Stimulated activated naive CD4-positive, alpha-beta T cell (primary cell): ENCODE measurements at places on chromosomes 13 and 19.

DNA sequence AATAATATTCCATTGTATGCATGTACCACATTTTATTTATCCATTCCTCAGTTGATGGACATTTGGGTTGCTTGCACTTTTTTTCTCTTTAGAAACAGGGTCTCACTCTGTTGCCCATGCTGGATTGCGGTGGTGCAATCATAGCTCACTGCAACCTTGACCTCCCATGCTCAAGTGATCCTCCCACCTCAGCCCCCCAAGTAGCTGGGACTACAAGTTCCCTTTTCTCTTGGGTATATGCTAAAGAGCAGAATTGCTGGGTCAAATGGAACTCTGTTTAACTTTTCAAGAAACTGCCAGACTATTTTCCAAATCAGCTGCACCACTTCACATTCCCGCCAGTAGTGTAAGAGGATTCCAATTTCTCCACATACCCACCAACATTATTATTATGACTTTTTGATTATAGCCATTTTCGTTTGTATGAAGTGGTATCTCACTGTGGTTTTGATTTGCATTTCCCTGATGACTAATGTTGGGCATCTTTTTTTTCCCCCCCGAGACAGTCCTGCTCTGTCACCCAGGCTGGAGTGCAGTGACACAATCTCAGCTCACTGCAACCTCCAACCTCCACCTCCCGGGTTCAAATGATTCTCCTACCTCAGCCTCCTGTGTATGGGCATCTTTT, 7.6 kb upstream of the IPO5 start:
- DNase-seq, result no peak

DNA sequence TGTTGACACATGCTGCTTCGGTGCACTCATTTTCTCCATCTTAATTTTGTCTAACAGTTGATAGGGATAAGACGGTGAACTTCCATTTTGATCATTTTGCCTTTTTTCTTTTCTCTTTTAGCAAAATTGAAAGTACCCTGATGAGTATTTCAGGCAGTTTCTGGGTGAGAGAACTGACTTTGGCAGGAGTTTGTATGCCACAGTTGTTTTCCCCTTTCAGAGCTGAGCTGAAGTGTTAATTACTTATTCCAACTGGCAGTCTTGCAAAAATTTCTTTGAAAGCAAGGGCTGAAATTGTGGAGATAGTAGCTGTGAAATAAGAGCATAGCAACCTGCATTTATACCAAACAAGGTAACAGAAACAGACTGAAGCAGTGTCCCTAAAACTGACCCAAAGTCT, 180.2 kb downstream of the SLITRK5 start:
- DNase-seq, result no peak

GRCh38 chr19:35937345-35938281, 1.4 kb downstream of the LRFN3 start:
- DNase-seq, result no peak

- DNase-seq, result no peak
Measured at GRCh38 chr13:84630476-84630875, 748.2 kb upstream of the SLITRK1 start.

DNA sequence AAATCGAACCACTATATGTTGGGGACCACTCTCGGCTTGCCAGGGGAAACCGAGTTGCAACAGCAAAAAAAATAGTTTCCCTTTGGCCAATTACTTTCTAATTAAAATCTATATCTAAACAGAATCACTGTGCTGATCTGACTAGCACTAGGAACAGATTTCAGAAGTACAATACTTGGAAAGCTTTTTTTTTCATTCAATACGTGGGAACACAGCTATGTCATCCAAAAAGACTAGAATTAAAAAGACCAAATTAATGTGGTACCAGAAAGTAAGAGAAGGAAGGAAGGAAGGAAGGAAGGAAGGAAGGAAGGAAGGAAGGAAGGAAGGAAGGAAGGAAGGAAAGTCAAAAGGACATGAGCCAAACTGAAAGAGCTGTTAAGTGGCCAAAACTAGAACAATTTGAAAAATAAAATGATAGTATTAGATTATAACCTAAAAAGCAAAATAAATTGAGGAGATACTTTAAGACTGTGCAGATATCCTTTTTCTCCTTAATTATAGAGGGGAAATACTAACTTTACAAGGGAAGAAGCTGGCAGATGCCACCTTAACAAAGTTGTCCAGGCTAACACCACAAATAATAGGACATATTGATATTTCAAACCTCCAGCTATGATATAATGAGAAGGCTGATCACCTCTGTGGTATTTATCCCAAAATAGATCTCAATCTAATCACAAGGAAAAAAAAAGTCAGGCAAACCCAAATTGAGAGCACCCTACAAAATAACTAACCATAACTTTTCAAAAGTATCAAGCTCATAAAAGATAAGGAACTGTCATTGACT, 63.9 kb downstream of the DIAPH3 start:
- DNase-seq, result no peak

DNA sequence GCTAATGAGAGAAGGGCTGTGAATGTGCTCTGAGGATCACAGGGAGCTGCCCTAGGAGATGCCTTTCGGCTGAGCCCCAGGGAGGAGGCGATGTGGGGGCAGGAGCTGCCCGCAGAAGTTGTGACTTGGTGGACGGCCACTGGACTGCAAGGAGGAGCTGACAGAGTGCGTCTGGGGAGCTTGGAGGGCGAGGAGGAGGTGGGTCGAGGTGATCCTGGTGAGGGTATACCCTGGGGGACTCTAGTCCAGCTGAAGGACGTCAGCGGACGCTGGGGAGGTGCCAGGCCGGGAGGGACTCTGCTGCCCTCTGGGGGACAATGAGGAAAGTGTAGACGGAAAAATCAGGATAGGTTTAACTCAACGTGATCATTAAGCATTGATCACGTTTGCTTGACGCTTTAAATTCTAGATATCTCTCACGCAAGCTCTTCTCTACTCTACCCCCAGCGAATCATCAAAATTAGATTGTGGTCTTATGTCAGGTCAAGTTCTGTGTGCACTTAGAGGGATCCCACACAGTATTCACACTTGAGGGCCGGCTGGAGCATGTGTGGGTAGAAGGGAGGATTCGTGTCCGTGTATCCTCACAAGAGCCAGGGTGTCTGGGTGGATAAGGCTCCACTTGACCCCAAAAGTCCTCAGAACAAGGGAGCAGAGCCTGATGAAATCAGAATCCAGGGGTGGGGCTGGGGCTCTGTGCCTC, 3.3 kb upstream of the CEACAM7 start:
- peak; percentile 4 for DNase-seq

GRCh38 chr13:30750036-30750435, 14.7 kb downstream of the ALOX5AP start:
- no peak for DNase-seq

DNA sequence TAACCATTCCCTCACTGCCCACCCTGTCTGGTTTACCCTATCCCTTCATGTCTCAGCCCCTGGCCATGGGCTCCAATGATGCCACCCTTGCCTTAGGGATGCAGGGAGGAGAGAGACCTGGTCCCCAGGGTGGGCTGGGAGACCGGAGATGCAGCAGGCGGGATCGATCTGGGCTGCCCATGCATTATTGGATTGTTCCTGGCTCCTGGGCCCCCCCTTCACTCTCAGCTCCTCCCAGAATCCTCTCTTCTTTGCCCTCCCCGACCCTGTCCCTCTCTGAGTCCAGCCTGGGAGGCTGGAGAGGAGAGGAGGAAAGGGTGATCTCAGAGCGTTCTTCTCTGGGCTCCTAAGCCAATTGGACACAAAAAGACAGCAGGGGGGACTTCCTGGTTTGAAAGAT, 5.8 kb downstream of the KASH5 start:
- DNase-seq, result no peak
